ENCODE measurements at places on chromosomes 1 and 21.

DNA sequence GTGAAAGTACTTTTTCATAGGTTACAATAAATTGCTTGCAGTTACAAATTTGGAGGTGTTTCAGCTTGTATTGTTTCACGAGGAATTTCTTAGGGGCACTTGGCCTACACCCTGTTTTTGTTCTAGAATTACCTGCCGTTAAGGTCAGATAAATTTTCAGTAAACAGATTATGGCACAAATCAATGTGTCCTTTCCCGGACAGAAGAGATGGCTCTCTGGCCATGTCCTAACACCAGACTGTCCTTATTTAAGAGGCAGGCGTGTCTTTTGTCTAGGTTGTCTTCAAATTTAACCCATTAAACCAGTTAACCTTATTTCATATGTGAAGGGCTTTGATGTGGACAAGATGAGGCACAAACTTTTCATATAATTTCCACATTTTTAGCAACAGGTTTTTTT is 243.4 kb downstream of the SDCCAG8 start:
- no peak for DNase-seq

GRCh38 chr1:204418174-204419063 is 6.8 kb upstream of the PPP1R15B start:
- DNase-seq, result no peak

DNA sequence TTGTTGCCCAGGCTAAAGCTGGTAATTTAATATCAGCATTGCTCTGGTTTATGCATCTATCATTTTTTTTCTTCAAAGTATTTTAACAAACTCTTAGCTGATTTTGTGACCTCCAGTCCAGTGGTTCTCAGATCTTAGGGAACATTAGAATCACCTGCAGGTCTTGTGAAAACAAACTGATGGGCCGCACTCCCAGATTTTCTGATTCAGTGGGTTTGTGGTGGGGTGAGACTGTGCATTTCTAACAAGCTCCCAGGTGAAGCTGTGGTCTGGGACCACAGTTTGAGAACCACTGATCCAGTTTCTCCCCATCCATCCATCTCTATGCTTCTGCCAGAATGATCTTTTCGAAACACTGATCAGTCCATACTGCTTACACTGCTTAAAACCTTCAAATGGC is 305.7 kb upstream of the USP24 start:
- DNase-seq, result no peak

DNA sequence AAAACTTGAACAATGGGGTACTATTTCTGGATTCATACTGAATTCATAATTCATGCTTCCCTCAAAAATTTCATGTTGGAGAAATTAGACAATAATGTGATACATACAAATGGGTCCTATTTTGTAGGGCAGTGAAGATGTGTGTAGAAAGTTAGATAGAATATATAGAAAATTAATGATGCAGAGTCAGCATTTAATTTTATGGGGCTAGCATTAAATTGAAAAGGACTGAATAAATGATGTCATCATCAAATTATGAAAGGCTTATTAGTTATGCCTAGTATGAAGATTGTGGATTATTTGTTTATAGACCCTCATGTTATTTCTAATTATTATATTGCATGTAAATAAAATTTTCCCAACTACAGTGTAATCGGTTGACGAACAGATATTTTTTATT is 119.1 kb downstream of the ADGRL4 start:
- DNase-seq, result no peak

DNA sequence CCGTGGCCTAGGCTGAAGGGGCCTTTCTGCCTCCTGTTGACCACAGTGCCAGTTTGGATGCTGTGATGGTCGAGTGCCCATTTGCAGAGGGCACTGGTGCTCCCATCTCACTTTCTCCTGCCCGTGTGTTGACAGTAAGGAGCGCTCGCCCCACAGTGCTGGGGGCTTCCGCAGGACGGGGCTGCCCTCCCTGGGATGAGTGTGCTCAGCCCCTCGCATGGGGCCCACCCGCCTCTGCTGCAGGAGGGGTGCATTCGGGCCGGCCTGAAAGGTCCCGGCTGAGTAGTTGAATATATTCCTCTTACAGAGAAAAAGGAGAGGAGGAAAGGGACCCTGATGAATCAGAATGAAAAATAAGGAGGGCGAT is 37.3 kb downstream of the NTPCR start:
- no peak for DNase-seq

DNA sequence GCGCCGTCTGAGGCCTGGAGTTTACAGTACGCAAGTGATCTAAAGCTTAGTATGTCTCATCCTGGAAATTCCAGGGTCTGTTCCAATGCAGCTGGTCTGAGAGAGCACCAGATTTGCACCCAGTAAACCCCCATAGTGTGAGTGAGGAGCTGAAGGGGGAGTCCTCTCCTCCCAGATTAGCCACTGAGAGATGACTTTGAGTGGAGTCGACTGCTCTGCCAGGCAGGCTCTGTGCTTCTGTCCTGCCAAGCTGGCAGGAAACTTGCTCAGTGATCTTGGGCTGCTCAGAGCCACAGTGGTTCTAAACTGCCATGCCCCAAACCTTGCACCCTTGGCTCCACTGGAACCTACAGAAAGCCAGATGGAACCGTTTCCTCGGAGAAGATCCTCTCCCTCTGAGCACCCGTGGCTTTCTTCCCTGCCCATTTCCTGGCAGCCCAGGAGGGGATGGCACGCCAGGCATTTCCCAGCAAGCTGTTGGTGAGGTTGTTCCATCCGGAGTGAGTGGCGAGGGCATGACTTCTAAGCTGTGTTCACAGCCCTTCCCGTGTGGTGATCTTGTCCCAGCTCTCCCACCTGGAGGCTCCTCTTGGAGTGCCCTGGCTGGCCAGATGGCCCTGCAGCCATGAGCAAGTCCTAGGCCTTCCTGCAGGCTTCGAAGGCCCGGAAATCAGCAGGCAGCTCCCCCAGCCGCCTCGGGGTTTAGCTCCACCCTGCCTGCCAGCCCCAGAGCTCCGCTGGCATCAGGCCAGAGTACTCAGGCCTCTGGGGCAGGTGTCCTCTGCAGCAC is 125.9 kb upstream of the VAMP3 start:
- no peak for DNase-seq

DNA sequence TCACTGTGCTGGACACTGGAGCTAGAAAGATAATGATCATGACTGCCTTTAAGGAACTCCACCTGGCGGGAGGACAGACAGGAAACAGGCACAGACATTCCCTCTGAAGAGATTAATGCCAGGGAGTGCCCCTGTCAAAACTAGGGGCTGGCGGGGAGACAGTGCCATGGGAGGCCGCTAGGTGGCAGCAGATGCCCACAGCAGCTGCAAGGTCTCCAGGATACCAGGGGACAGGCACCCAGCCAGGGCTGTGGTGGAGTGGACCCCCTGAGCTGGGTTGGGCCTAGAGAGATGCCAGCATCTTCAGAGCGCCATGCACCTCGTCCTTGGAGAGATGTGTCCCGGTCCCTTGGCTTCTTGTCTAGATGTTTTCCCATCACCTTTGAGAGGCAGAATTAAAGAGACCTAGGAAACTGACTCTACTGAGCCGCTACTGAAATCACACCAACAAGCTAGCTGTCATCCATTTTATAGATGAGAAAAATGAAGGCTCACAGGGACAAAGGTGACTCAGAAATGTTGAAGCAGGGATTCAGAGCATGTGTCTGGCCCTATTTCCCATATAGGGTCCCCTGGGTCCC is 3.6 kb downstream of the REN start:
- peak; percentile 80 for DNase-seq

DNA sequence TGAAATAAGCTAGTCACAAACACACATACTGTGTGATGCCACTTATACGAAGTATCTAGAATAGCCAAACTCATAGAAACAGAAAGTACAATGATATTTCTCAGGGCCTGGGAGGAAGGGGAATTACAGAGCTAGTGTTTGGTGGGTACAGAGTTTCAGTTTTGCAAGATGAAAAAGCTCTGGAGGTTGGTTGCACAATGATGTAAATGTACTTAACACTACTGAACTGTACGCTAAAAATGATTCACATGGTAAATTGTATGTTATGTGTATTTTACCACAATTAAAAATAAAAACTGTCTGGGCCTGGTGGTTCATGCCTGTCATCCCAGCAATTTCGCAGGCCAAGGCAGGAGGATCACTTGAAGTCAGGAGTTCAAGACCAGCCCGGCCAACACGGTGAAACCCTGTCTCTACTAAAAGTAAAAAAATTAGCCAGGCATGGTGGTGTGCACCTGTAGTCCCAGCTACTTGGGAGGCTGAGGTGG is 15.3 kb upstream of the FHAD1 start:
- DNase-seq, result no peak

GRCh38 chr1:24465638-24466037 is 37.0 kb upstream of the RCAN3 start:
- DNase-seq, result no peak

DNA sequence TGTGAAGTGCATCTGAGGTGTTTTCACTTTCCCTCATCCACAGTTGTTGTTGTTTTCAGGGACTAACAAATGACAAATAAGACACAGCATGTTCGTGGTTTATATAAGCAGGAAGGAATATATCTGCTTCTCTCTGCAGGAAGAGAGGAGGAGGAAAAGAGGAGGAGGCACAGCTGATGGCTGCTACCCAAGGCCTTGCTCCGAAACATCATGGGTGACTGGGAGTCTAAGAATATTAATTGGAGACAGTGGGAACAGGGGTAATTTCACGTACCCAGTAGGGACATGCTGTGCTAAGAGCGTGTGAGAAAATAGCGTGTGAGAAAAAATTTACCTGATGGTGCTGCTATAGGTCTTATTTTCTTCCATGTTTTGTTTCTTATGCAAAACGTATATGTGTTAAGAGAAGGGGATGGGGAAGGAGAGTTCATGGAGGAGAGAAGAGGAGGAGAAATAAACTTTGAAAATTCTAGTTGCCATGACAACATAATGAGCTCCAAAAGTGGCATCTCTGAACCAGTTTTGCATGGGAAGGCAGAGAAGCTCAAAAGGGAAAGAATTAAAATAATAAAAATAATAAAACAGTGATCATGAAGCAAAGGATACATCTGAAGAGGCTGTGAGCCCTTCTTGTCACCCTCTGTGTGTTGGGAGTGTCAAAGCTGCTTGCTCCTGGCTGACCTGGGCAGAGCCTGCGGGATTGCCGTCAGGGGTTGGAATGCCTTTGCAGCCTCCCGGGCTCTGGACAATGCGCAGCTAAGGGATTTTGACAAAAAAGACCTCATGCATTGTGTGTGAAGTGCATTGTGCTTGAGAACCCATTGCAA is 192.0 kb downstream of the CACNA1E start:
- no peak for DNase-seq

- no peak for DNase-seq
Observed at GRCh38 chr1:113515498-113515897, 125.2 kb downstream of the MAGI3 start.

GRCh38 chr1:15994081-15994480 is 10.0 kb upstream of the SRARP start:
- no peak for DNase-seq

DNA sequence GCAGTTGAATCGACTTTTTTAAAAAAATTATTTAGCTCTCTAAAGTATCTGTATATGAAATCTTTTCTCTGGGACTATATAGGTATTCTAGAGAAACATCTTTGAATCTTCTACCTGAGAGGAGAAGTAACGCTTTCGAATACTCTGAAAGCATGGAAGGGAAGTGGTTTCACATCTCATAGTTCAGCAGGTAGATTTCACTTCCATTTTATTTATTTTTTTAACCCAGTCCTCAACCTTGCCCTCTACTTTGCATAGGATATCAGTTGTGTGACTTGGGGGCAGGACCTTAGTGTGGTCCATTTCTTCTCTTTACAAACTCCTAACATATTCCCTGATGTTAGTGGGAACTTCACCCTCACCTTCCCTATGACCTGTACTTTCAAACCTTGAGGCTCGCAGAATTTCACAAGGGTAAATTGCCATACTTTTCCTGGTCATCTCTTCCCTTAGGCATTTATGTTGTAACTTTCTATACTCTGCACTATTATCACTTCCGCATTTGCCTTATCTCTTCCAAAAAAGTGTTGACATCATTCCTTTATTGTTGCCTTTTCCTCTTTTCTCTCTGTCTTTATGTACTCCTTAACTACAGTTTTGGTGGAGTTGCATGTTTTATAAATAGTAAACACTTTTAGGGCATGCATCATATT is 1208.5 kb upstream of the ADGRL4 start:
- no peak for DNase-seq

- DNase-seq, result no peak
Observed at GRCh38 chr1:67893126-67893495, 59.8 kb upstream of the GNG12 start.

DNA sequence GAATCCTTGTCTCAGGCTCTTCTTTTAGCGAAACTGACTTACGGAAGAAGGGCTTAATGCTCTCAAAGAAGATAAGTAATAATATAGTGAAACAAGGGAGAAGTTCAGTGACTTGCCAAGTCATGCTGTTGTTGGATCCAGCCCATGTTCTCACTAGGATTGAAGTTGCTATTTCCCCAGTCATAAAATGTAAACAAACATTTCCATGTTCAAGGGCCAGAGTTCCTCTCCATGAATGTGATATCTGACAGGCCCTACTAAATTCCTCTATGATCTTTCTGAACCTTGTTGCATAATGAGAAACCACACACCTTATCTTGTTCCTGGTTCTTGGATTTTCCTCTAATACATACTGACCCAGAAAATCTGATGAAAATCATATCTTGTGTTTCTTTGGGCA is 876.5 kb upstream of the B3GALT2 start:
- no peak for DNase-seq

GRCh38 chr1:229951856-229952534 is 115.0 kb upstream of the GALNT2 start:
- DNase-seq, result no peak

- no peak for DNase-seq
Observed at GRCh38 chr1:237756304-237756967, 134.3 kb downstream of the ZP4 start.

- DNase-seq, result no peak
Observed at GRCh38 chr1:213986925-213987250, 885 bp upstream of the PROX1 start.

GRCh38 chr21:15050568-15051377 is 14.0 kb downstream of the NRIP1 start:
- no peak for DNase-seq

- no peak for DNase-seq
Observed at GRCh38 chr1:98741164-98741563, 79.6 kb downstream of the SNX7 start.

DNA sequence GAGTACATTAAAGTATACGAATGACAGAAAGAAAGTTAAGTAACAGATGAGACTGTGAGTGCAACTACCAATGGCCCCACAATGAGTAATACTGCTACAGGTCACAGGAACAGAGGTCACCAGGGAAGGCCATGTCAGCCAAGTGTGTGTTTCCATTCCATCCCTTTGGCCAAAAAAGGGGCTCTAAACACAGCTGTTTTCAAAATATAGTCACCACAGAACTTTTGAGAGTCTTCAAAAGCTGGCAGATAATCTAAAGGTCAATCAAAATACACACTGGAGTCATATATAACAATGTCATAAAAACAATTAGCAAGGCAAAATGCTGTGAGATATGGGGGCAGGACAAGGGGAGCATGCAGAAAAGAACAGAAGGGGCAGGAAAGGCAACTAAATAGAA is 10.2 kb downstream of the USP24 start:
- no peak for DNase-seq

- no peak for DNase-seq
Observed at GRCh38 chr1:202234331-202235002, 40.9 kb downstream of the LGR6 start.

DNA sequence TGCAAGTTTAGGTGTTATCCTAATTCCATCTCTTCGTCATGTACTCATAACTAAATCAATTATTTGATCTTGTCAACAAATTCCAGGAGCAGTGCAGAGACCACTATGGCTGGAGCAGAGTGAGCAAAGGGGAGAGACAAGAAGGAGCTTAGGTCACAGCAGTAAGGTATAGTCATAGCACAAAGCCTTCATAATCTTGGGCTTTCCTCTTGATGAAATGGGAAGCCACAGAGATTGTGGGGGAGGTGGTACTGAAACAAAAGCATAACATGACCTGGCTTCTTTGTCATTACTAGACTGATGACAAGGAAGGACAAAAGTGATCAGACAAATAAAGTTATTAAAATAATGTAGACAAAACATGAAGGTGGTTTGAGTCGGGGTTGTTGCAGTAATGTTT is 60.1 kb upstream of the PTGS2 start:
- no peak for DNase-seq
